PC-3 (cell line): ENCODE measurements at places on chromosomes 1 and 21. TPM values are rescaled to one million over a fixed set of nuclear protein-coding genes. Genes with fewer than 3 reads are reported as not detected.

DNA sequence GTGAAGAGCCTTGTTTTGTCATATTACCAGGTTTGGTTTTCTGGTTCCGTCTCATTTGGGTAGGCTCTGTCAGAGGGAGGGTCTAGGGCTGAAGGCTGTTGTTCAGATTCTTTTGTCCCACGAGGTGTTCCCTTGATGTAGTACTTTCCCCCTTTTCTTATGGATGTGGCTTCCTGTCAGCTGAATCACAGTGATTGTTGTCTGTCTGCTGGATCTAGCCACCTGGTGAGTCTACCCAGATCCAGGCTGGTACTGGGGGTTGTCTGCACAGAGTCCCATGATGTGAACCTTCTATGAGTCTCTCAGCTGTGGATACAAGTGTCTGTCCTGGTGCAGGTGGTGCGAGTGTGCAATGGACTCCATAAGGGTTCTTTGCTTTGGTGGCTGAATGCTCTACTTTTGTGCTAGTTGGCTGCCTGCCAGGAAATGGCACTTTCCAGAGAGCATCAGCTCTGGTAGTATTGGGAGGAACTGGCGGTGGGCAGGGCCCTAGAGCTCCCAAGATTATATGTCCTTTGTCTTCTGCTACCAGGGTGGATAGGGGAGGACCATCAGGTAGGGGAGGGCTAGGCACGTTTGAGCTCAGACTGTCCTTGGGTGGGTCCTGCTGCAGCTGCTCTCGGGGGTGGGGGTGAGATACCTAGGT is 246.0 kb downstream of the RYR2 start:
- H3K4me1 ChIP-seq = no peaks in the 10 kb centered on the region
- H3K4me3 ChIP-seq = no peak overlapping the region
- no peak for DNase-seq
- H3K27ac ChIP-seq = no peak overlapping the region
- H3K27me3 ChIP-seq = no peaks in the 10 kb centered on the region

DNA sequence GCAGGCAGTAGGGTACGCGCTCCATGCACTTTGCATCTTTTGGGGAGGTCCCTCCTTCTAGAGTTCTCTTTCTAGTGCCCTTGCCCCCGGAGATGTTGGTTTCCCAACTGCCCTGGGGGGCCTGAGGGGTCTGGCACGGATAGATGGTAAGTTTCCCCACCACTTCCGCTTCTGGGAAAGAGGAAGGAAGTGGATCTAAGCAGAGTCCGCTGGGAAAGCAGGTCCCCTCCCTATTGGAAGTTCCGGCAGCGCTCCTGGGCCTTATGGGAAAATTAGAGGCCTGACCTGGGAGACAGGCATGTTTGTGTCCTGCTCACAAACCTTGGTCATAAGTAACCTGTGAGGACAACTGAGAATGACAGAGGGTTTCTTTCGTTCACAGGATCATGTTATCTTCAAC is 274.4 kb downstream of the RPS6KC1 start:
- no peaks in the 10 kb centered on the region for H3K4me1 ChIP-seq
- H3K27ac ChIP-seq = no peak overlapping the region
- DNase-seq = no peak
- no peaks in the 10 kb centered on the region for H3K36me3 ChIP-seq
- no peak overlapping the region for H3K4me3 ChIP-seq

DNA sequence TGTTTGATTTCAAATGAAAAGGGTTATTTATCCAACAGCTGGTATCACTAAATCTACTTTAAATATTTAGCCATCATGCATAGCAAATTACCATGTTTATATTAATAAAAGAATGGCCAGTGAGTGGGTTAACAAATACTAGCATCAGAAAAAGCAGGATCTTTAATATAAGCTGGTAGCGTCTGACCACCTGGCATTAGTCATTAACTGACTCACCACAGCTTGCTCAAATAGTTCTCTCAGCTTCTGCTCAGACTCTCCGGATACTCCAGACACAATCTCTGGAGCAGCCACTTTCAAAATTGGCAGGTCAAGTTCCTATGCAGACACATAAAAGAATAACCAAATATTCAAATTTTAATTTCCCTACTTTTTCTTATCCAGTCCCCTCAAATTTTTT is 29.6 kb downstream of the NVL start:
- H3K27ac ChIP-seq = peak overlapping the region; percentile 61
- DNase-seq = peak; percentile 95
- peaks cover 46% of the 10 kb centered on the region for H3K4me1 ChIP-seq
- no peaks in the 10 kb centered on the region for H3K27me3 ChIP-seq
- H3K36me3 ChIP-seq = peaks cover 54% of the 10 kb centered on the region

DNA sequence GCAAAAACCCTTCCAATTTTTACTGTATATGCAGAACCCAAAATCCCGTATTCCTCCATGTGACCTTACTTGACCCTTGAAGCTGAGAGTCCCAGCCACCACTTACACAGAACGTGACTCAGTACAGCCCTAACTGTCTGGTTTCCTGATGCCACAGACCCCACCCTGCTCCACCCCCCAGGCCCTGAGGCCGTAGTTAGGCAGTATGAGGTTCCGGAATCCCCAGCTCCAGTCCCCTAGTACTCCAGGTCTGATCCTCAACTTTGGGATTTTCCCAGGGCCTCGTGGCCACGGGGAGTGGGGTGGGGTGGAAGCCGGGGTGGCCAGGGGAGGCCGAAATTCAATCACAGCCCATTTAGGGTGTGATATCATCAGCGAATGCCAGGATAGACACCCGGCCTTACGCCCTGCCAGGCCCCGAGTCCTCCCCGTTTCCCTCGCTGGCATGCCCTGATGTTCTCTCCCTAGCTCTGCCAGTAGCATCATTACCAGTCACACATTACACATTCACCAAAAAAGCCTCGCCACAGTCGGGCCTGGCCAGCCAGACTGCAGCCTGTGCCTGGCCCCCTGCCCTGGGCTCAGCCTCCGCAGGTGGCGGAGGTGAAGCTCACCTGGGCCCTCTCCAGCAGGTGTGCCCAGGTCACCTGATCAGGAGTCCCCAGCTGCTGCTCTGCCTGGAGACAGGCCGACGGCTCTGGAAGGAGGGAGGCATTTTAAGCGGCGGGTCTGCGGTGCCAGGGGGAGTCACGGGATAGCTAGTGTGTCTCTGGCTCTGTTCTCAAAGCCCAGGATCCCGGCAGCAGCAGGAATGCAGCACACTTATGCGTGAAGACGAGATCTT is 70.8 kb downstream of the SCCPDH start:
- no peak overlapping the region for H3K27ac ChIP-seq
- peaks cover 10% of the 10 kb centered on the region; the same call in 1 of the 2 replicates for H3K4me1 ChIP-seq
- peak; percentile 39 for DNase-seq

DNA sequence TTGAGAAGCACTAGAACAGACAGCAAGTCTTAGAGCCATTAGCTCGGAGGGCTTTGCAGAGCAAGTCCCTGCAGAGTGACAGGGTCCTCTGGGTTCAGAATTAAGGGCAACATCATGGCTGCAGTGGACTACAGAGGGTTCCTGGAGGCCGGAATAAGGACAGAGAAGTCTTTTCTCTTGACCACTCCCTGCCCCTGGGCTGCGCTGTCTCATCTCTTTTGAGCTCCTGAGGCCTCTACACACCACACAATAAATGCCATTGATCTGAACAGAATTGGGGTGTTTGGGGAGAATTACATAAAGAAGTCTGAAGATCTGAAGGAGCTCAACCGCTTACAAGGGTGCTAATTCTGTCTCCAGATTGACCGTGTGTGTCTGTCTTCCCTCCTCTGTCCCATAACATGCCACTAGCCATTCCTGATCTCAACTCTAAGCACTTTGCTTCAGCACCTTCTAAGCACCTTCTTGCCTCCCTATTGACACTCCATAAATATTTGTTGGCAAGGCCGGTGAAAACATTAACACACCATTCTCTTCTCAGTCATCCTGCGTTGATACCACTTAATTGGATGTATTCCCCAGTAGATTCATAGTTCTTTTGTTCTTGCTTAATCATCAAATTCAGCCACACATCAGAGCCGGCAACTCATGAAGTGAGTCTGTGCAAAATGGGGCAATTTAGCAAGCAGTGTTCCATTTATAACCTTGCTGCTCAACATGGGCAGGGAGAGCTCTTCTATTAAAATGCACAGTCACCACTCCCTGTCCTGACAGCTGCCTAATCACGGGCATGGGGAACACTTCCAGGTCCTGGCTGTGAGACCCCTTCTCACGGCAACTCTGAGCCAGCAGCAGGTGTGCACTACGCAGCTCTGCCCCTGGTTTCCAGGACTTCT is 49.7 kb downstream of the NMNAT2 start:
- H3K4me3 ChIP-seq = no peak overlapping the region
- no peak for DNase-seq
- H3K36me3 ChIP-seq = no peaks in the 10 kb centered on the region

GRCh38 chr21:34080710-34081109 is 7.3 kb downstream of the MRPS6 start:
- H3K4me1 ChIP-seq = peaks cover 44% of the 10 kb centered on the region
- DNase-seq = peak; percentile 34
- H3K27me3 ChIP-seq = no peaks in the 10 kb centered on the region
- no peak overlapping the region for H3K4me3 ChIP-seq
- no peak overlapping the region for H3K27ac ChIP-seq
- peaks cover 50% of the 10 kb centered on the region for H3K36me3 ChIP-seq

GRCh38 chr1:30478283-30478682 is 245.1 kb downstream of the MATN1 start:
- H3K4me3 ChIP-seq = no peak overlapping the region
- DNase-seq = no peak

GRCh38 chr1:15835205-15835740 is 12.2 kb upstream of the SPEN start:
- peaks cover 20% of the 10 kb centered on the region for H3K4me1 ChIP-seq
- H3K27ac ChIP-seq = peak overlapping the region; percentile 100
- peak overlapping the region; percentile 74 for H3K4me3 ChIP-seq
- no peaks in the 10 kb centered on the region for H3K36me3 ChIP-seq
- H3K27me3 ChIP-seq = no peaks in the 10 kb centered on the region

DNA sequence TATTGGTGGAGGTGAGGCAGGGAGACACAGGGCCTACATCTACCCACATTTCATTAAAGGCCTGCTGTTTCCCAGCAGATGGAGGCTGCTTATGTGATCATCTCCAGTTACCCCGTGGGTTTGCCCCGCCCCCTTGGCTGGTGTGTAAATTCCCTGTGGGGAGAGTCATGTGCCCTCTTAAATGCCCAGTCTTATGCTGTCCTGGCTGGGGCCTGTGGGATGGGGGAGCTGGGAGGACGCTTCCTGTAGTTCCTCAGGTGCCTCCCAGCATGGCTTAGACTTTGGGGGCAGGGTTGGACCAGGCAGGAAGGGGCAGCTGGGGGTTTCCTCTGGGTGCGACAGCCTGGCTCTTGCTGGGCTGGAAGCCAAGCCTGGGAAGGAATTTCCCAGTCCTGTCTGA is 15.5 kb upstream of the CITED4 start:
- no peaks in the 10 kb centered on the region for H3K27me3 ChIP-seq
- peaks cover 36% of the 10 kb centered on the region for H3K4me1 ChIP-seq
- no peak overlapping the region for H3K4me3 ChIP-seq
- H3K27ac ChIP-seq = peak overlapping the region; percentile 53
- peaks cover 8% of the 10 kb centered on the region; the same call in 1 of the 2 replicates for H3K36me3 ChIP-seq

DNA sequence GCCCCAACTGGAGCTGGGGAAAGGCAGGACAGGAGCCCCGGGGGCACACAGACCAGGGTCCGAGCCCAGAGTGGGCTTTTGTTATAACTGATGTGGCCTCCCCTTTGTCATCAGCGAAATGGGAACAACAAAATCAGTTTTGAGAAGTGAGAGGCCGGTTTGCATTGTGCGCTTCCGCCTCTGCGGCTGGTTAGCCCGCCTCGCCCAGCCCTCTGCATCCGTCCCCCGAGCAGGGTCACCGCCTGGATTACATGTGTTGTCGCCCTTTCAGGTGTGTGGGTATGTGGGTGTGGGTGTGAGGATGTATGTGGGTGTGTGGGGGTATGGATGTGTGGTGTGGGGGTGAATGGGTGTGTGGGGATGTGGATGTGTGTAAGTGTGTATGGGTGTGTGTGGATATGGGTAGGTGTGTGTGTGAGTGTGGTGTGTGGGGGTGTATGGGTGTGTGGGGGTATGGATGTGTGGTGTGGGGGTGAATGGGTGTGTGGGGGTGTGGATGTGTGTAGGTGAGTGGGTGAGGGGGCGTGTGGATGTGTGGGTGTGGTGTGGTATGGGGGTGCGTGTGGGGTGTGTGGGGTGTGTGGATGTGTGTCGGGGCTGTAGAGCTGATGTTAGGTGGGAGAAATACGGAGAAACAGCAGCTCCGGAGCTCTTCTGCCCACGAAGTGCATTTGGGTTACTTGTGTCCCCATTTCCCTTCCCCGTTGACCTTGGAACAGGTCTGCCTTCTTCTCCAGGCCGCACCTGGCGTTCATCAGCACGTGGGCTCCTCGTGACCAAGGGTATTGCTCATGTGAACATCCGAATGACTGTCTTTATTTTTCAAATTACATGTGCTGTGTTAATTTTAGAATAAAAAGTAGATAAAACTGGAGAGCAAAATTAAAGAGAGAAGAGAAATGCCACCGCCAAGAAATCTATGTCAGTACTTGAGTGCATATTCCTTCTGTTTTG is 67.6 kb downstream of the FHAD1 start:
- no peak overlapping the region for H3K4me3 ChIP-seq
- H3K27ac ChIP-seq = no peak overlapping the region
- no peaks in the 10 kb centered on the region for H3K4me1 ChIP-seq
- DNase-seq = no peak
- no peaks in the 10 kb centered on the region for H3K36me3 ChIP-seq

GRCh38 chr1:5622412-5622811 is 369.8 kb downstream of the NPHP4 start:
- no peaks in the 10 kb centered on the region for H3K36me3 ChIP-seq
- peaks cover 74% of the 10 kb centered on the region for H3K27me3 ChIP-seq
- H3K27ac ChIP-seq = no peak overlapping the region
- no peak overlapping the region for H3K4me3 ChIP-seq
- no peaks in the 10 kb centered on the region for H3K4me1 ChIP-seq
- DNase-seq = no peak

DNA sequence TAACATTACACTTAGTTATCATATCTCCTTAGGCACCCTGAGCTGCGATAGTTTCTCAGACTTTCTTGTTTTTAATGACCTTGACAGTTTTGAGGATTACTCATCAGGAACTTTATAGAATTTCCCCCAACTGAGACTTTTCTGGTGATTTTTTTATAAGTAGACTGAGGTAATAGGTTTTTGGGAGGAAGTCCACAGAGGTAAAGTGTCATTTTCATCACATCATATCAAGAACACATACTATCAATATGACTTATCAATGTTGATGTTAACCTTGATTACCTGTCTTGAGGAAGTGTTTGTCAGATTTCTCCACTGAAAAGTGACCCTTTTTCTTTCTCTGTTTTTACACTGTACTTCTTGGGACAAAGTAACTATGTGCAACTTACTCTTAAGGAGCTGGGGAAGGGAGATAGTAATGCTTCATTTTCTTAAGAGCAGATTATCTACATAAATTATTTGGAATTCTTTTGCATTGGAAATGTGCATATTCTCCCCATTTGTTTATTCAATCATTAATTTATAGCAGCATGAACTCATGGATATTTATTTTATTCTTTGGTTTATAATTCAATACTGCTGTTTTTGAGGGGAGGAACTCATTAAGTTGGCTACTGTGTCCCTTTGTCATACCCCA is 72.8 kb upstream of the HSD17B7 start:
- DNase-seq = no peak
- no peaks in the 10 kb centered on the region for H3K27me3 ChIP-seq
- no peaks in the 10 kb centered on the region for H3K36me3 ChIP-seq
- H3K27ac ChIP-seq = no peak overlapping the region
- no peaks in the 10 kb centered on the region for H3K4me1 ChIP-seq
- H3K4me3 ChIP-seq = no peak overlapping the region

Gene NCAM2
- 0.12 and 2.4 TPM in 2 replicates for total RNA-seq

Gene USP24
- 29.1 and 38.5 TPM in 2 replicates for total RNA-seq

Gene OPRD1
- total RNA-seq = not detected in 2 replicates

Gene EFNA1
- 29.4 and 49.9 TPM in 2 replicates for total RNA-seq

Gene IFNLR1
- 8.9 and 9.5 TPM in 2 replicates for total RNA-seq

Gene GCLM
- 26.0 and 26.3 TPM in 2 replicates for total RNA-seq

Gene PLXNA2
- total RNA-seq = 15.8 and 16.2 TPM in 2 replicates

Gene DNAJC28
- total RNA-seq = 0.29 and 0.44 TPM in 2 replicates

Gene HHIPL2
- total RNA-seq = 1.1 and 1.2 TPM in 2 replicates
